ENCODE measurements at places on chromosomes 1 and 21.

- no peak for DNase-seq
Measured at GRCh38 chr1:106584676-106585075, 471.8 kb upstream of the PRMT6 start.

GRCh38 chr21:34927992-34928391 lies 121.1 kb downstream of the RUNX1 start:
- no peak for DNase-seq

- DNase-seq = no peak
Measured at GRCh38 chr1:172165403-172165802, 255.1 kb upstream of the C1orf105 start.

DNA sequence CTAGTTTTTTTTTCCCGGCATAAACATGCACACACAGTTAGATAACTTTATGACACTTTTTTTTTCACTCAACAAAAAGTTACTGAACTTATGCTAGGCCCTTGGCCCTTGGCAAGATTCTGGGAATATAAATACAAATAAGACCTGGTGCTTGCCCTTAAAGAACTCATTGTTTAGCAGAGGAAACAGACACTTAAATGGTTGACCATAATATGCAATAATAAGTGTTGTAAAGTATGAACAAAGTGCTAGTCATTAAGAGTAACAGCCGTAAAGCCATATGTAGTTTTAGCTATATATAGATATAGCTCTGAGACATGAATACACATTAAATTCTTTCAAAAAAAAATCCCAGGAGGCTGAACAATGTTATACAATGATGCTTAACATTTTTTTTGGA lies 198.3 kb downstream of the CYYR1 start:
- no peak for DNase-seq

GRCh38 chr21:18917622-18918021 lies 514.0 kb upstream of the TMPRSS15 start:
- DNase-seq = no peak

DNA sequence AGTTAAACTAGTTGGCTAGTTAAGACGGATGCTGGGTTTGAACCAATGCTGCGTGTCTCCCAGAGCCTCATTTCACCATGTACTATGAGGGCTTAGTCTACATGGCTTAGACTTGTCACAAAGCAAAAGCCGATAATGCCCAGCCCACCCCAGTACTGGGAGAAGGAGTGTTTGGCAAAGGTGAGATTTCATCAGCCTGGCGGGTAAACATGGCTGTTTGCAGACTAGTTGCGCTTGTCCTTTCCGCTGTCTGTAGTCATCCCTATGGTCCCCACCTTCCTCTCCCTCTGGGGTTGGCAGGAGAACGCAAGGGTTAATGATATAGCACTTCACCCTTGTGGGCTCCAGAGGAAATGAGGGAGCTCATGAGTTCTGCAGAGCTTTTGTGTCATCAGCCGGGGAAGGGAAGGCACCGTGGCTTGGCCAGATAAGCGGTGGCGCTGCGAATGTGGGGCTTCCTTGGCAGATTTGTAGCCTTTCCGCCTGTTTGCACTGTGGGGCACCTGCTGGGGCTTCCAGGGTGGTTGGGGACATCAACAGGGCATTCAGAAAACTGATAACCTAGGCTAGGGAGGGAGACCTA lies 29.2 kb downstream of the SOX13 start:
- no peak for DNase-seq

GRCh38 chr1:98468111-98468717 lies 193.3 kb upstream of the SNX7 start:
- no peak for DNase-seq

GRCh38 chr1:224851848-224852261 lies 77.6 kb upstream of the DNAH14 start:
- DNase-seq = no peak

- no peak for DNase-seq
Measured at GRCh38 chr1:51741121-51741681, 124.3 kb downstream of the OSBPL9 start.

DNA sequence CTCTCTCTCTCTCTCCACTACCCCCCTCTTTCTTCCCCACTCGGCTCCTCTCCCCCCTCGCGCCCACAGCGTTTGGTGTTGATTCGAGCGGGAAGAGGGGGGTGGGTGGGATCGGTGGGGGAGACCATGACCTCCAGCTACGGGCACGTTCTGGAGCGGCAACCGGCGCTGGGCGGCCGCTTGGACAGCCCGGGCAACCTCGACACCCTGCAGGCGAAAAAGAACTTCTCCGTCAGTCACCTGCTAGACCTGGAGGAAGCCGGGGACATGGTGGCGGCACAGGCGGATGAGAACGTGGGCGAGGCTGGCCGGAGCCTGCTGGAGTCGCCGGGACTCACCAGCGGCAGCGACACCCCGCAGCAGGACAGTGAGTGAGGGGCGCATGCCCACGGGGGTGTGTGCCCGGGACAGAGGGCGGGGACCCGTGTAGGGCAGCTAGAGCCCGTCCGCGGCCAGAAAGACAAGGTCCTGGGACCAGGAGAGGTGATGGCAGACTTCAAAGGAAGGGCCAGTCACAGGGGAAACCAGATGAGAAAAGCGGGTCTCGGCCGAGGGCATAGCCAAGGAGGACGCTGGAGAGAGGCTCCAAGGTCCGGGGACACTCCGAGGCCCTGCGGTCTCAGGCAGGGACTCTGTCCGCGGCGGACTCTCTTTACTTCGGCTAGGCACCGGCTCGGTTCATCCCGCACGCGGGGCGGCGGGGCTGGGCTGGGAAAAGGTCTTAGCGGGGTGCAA lies at the start of gene PRRX1:
PRRX1 (plus strand) TSS at position 39 of the 735 bp plus-strand sequence; CDS start at position 127, 88 bp downstream.
- DNase-seq = no peak

- DNase-seq = no peak
Measured at GRCh38 chr21:37153935-37154350, 80.9 kb downstream of the TTC3 start.

Data from activated CD8-positive, alpha-beta memory T cell treated with anti-CD3 and anti-CD28 coated beads for 1 hour (primary cell).